ENCODE measurements at places on chromosomes 1 and 21.

DNA sequence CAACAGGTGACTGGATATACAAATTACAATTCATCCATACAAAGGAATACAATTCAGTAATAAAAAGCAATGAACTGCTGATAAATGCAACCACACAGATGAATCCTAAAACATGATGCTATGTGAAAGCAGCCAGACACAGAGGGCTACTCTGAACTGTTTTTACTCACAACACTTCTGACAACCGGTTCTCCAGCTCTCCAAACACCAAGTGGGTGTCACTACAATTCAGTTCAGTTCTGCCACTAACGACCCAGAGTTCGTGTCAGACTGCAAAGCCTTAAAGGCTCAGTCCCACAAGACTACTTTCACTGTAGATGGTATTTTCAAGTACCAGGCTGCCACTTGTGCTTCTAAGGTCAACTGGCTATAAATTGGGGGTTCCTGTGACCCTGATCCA lies 119.4 kb downstream of the SLC16A1 start:
- no peak for DNase-seq

DNA sequence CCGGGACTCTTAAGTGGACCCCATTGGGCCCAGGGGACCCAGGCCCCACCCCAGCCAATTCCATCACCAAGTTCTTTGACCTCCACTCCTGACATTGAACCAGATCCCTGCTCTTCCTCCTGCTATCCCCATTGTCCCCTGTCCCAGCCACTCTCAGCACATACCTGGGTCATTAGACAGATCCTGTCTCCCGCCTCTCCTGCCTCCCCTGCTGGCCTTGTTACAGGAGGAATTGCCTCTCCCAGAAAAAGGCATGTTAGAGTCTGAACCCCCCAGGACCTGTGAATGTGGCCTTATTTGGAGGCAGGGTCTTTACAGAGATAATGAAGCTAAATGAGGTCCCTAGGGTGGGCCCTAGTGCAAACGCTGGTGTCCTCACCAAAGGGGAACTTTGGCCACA lies 301.9 kb downstream of the NPHP4 start:
- DNase-seq: no peak

- DNase-seq: peak; percentile 86
These were observed 37.3 kb downstream of the NENF start for GRCh38 chr1:212470059-212470458.

DNA sequence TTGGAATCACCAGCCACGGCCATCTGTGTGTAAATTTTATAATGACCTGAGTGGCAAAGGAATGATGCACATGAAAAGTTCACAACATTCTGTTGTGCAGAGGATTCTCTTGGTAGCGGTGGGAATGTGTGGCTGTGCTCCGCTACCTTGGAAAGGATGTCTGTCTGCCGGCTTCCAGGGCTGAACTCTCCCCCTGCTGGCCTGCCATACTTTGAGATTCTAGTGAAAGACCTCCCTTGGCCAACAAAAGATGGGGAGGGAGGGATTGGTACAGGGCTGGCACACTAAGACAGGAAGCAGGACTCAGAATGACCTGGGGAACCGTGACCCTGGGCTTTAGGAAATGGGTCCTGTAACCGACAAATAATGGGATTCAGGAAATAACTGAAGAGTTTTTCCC lies 194.5 kb upstream of the PLD5 start:
- DNase-seq: no peak

DNA sequence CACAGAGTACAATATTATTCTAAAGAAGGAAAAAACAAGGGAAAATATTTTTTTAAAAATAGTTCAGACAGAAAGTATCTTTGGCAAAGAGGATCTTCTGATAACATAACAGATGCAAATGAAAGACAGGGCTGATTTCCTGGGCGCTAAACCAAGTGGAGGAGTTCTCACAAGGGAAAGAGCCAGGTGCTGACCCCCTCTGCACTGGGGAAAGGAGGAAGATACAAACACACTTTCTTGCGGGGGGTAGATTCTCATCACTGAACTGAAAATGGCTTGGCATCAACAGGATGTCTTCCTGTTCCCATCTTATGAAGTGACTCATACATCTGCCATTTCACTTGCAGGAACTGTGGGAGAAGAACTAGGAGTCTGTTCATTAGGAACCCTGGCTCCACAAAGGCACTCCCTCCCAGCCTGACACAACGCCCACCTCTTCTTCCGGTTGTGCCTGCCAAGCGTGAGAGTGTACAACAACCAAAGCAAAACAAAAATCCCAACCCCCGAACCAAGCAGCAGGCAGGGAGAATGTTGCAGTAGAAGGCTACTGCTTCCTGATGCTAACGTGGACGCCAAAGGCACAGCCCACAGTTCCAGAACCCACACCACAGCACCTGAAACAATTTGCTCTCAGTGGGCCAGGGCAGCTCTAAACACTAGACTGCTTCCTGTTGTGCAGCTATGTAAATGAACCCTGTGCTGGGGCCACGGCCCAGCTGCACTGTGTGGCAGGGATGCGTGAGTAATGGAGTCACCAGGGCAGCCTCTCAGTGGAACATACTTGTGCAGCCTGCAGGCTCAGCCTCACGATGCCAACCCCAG lies 51.0 kb downstream of the GADD45A start:
- DNase-seq: peak; percentile 20

DNA sequence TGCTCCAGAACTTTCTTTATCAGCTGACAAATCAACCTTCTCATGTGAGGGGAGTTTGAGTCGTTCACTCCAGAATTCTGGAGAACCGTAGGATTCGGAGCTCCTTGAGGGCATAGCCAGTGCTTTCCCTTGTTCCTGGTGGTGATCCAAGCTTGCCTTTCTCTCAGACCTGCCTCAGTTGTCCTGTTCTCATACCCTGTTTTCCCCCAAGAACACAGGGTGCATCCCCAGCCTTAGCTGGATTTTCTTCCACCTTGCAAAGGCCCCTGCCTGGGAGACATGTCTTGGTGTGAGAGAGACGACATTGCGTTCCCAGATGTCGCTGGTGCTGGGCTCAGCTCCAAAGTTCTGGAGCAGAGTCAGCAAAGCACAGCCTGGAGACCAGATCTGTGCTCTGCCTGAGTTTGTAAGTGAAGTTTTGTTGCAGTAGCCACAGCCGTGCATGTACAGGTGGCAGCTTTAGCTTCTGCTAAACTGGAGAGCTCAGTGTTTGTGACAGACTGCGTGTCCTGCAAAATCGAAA lies 40.0 kb downstream of the ABCG1 start:
- DNase-seq: peak; percentile 56

DNA sequence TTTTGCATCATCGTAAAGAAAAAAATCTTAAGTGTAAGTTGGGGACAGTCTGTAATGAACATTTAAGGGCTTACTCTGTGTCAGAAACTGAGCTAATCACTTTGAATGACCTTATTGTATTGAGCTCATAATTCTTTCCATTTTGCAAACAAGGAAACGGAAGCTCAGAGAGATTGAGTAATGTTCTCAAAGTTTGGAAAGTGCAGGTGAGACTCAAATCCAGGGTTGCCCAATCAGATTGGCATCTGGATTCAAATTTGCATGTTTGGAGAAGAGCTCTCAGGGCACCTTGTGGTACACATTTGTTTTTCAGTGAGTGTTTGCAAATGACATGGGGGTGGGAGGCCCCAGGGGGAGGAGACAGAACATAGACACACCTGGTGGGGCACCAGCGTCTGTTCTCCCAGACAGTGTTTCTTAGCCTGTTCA lies 8.0 kb downstream of the ALPL start:
- no peak for DNase-seq

DNA sequence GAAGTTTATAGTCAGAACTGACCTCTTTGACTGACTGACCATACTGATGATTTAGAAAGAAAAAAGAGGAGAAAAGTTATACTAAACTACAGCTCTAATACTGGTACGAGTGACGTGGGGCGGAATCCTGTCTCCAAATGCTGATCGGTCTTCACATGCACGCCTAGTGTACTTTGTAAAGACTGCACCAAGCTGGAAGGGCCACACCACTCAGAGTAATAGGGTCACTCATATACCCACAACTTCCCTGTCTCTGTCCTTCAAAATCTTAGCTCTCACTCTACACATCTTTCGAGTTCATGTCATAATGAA lies 19.4 kb upstream of the GUCA2A start:
- no peak for DNase-seq

- no peak for DNase-seq
These were observed 14.7 kb upstream of the SSX2IP start for GRCh38 chr1:84704872-84705417.

- no peak for DNase-seq
These were observed 14.6 kb upstream of the UMODL1 start for GRCh38 chr21:42056468-42056867.

DNA sequence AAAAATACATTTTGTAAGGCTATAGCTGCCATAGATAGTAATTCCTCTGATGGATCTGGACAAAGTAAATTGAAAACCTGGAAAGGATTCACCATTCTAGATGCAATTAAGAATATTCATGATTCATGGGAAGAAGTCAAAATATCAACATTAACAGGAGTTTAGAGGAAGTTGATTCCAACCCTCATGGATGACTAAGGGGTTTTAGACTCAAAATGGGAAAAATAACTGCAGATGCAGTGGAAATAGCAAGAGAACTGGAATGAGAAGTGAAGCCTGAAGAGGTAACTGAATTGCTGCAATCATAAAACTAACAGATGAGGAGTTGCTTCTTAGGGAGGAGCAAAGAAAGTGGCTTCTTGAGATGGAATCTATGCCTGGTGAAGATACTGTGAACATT lies 230.8 kb downstream of the KCTD3 start:
- no peak for DNase-seq

DNA sequence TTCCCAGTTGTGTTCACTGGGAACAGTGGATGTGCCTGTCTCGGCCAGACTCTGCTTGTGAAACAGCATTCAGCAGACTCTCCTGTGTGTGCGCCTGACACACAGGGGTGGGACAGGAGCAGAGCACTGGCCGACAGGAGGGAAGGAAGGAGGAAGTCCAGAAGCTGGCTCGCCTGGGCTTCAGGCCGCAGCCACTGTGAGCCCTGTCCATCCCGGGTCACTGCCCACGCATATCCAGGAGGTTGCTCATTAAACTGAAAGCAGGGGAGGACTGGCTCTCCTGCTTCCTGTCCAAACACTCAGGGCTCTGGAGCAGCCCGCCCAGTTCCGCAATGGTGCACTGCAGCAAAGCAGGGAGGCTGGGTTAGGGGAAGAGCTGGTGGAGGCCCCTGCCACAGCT lies 218.7 kb upstream of the VAMP3 start:
- no peak for DNase-seq

- no peak for DNase-seq
These were observed 15.1 kb downstream of the MTFR1L start for GRCh38 chr1:25834894-25835293.

DNA sequence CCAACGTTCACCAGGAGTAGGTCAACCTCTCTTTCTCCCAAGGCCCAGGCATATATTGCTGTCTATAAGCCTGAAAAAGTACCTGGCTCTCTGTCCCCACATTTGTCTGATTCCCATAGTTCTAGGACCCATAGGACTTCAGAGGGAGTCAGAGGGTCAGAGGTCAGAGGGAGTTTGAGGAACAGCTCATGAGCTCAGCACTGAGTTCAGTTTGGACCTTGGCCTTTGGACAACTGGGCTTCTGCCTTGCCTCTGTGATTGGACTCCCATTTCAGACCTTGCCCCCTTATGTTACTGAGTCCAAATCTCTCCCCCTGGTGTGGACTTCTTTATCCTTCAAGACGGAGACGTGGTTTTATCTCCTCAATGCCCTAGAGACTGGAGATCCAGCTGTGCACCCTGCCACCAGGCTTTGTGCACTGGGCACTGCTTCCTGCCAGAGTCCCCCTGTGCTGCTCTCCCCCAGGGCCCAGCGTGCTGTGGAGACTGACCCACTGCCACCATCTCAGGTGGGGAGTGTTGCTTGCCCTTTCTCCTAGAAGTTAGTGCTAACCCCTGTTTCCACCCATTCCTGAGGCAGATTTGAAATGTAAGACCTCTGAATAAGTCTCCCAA lies 3.2 kb downstream of the CTSE start:
- DNase-seq: no peak

DNA sequence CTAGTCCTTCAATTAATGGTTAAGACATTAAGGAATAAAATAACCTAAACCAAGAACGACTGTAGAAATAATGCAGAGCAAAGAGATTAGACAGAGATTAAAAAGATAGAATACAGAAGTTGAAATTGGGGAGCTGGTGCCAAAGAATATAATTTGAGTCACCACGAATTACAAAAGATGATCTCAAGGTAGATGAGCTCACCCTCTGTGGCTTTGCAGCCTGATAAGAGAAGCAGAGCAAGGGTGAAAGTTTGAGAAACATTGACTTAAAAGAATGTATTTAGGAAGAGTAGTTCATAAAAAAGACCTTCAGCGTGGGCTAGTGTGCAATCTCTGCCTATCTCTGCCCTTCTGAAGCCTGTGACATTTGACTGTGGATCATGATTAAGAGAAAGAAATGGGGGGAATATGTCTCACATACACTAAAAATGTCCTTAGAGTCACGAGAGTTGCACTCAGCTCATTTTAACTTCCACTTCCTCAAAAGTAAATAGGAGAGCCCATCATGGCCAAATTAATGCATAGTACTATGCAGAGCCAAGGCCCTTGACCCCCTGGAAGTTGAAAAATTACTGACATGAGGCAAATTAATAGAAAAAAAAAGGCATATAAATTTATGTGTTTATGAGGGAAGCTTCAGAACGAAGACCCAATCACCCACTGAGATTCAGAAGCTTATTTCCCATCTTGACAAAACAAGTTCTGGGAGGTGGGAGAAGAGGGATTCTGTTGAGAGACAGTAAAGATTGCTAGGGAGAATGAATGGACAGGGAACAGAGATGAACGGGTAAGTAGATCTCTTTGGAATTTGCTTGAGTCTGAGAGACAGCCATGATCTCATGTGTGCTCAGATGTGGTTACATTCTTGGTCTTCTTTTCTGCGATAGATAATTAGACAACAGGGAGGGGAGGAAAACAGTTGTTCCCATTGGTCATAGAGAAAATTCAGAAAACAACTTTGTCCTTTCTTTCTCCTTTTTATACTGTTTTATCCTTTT lies 395.4 kb upstream of the LRRC7 start:
- no peak for DNase-seq

DNA sequence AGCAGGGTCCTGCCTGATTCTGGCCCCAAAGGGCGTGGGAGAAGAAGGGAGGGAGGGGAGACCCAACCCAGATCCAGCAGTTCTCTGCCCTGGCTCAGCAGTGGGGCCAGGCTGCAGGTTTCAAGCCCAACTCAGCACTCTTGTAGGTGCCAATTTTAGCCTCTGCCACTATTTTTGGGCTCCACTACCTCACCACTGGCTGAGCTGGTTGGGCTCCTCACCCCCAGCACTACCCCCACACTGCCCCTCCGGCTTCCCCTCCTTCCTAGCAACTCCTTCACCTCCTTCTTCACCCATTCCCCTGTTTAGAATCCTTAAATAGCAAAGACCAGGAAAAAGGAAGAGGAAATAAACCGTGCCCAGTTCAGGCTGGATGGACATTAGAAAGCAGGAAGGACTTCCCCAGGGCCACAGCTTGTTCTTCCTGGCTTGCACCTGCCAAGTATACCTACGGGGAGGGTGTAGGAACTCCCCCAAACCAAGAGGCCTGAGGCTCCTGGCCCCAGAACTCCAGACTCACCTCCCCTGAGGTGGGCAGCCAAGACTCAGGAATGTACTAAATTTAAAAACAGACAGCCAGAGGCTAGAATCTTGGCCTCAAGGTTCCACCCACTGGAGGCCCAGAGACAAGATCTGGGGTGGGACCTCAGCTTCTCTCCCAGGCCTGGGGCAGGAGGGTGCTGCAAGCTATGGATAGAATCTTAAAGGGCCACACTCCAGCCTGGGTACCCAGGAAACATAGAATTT lies 1.4 kb upstream of the ARHGEF2 start:
- DNase-seq: no peak

GRCh38 chr1:209569455-209570207 lies 13.9 kb upstream of the CAMK1G start:
- DNase-seq: peak; percentile 56

All from midbrain (tissue), 1 donor.